Stimulated activated CD8-positive, alpha-beta memory T cell treated with anti-CD3 and anti-CD28 coated beads, Interleukin-2, amount 100 ng/mL, for 48 hours (primary cell): ENCODE measurements at places on chromosomes 5 and 9.

GRCh38 chr5:5221724-5222123 is 81.6 kb downstream of the ADAMTS16 start:
- DNase-seq = no peak

GRCh38 chr5:44835693-44836092 is 26.9 kb downstream of the MRPS30 start:
- no peak for DNase-seq

DNA sequence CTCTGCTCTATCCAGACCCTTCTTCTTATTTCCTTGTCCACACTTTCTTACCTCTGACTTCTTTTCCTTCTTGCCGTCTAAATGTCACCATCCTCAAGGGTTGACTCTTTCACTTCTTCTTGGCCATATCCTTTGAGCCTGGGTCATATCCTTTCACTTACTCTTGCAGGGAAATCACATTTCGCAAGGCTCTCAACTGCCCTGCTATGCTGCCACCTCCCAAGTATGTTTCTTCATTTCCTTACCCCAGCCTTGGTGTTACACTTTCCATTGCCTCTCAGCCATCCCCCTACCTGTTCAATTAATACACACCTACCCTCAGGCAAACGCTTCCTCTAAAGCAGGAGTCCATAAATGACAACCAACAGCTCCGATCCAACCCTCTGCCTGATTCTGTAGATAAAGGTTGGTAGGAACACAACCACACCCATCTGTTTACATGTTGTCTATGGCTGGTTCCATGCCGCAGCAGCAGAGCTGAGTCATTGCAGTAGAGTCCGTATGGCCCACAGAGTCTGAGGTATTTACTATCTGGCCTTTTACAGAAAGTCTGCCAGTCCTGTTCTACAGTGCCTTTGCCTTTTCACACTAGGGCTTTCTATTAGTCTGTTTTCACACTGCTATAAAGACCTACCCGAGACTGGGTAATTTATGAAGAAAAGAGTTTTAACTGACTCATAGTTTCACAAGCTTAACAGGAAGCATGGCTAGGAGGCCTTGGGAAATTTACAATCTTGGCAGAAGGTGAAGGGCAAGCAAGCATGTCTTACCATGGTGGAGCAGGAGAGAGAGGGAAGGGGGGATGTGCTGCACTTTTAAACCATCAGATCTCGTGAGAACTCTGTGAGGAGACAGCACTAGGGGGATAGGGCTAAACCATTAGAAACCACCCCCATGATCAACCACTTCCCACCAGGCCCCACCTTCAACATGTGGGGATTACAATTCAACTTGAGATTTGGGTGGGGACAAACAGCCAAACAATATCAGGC is 97.9 kb downstream of the SV2C start:
- DNase-seq = no peak

DNA sequence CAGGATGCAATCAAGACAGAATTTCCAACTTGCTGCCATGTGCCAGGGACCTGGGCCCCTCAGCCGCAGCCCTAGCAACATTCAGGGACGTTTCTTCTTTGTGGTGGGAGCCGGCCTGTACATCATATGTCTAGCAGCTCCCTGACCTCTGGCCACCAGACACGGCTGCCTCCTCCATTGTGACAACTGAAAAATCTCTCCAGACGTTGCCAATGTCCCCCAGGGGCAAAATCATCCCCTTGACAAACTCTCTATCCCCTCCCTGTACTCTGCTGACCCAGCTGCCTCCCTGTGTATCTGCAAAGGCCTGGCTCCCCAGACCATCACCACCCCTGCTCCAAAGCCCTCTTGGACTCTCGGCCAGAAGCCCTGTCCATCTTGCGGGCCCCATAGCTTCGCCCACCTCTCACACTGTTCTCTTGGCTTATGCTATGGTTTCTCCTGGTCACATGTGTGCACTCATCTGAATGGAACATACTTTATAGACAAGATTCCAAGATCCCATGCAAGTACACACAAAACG is 40.8 kb downstream of the BICD2 start:
- no peak for DNase-seq

- no peak for DNase-seq
Observed at GRCh38 chr9:125911861-125912644, 164.9 kb downstream of the PBX3 start.

GRCh38 chr5:134071614-134072207 is 42.8 kb upstream of the TCF7 start:
- peak; percentile 16 for DNase-seq

- DNase-seq = no peak
Observed at GRCh38 chr5:654071-654778, 38.9 kb downstream of the TPPP start.

GRCh38 chr5:130234816-130235215 is 330.6 kb downstream of the CHSY3 start:
- no peak for DNase-seq

GRCh38 chr9:135791431-135792267 is 89.7 kb downstream of the KCNT1 start:
- no peak for DNase-seq

DNA sequence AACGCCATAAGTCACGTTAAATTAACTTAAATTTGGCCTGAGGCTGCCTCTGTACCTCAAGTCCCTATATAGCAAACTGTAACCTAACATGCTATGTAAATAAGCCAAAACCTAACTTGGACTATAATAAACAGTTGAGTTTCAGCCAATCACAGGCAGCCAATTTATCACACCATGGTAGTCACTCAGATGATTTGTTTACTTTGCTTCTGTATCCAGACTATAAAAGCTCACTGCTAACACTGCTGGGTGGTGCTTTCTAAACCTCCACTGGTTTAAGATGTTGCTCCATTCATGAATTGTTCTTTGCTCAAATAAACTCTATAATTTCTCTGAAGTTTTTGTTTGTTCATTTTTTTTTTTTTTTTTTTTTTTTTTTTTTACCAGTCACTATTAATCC is 62.8 kb downstream of the TRPM3 start:
- no peak for DNase-seq

- DNase-seq = no peak
Observed at GRCh38 chr9:129463477-129463876, 157.4 kb downstream of the C9orf50 start.

DNA sequence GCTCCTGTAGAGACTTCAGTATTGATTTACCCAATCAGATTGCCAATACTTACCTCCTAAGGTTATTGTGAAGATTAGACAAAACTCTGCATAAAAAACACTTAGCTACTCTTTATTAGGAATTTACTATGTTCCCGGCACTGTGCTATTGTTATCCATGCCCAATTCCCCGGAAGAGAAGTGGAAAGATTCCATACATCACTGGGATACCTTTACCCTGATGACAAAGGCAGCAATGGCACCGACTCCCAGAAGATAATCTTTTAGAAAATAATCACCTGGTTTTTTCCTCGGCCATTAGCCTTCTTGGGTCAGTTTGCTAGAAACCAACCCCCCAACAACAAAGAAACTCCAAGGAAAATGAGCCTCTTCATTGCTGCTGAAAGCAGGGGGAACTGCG is 226.0 kb downstream of the SNX18 start:
- no peak for DNase-seq

GRCh38 chr5:138961221-138961620 is 86.1 kb upstream of the LRRTM2 start:
- no peak for DNase-seq

- DNase-seq = no peak
Observed at GRCh38 chr9:136618580-136619547, 43.9 kb upstream of the EGFL7 start.

DNA sequence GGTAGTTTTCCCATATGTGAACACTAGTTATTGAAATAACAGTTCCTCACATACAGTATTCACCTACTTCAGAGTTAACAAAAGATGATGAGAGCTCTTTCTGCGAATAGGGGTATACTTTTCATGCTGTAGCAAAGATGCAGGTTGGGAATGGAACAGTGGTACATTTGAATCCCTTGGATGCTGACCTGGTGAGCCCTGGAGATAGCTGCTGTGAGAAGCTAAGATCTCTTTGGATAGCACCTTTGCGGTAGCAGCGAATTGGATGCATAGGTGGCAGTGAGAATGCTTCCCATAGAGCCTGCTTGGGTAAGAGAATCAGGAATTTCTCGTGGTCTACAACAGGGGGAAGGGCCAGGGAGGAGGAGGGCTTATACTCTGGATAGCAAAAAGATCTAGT is 61.2 kb downstream of the NUP214 start:
- no peak for DNase-seq

- no peak for DNase-seq
Observed at GRCh38 chr5:50759526-50760270, 93.3 kb downstream of the PARP8 start.

GRCh38 chr5:20572614-20573013 is 584.6 kb upstream of the CDH18 start:
- no peak for DNase-seq

DNA sequence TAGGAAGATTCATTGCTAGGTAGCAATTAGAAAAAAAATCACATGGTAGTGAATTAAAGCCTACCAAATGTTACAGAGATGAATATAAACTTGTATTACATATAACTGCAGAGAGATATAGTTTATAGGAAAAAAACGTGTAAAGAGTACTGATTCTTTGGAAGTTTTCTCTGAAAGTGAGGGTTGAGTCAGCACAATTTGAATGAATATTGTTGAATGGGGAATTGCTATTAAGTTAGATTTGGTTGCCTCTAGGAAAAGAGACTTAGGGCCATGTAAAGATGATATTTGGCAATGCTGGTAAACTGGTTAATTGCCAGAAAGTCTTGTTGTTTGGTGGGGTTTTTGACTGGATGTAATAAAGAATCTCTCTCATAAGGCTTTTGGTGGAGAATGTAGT is 37.2 kb upstream of the TAL2 start:
- DNase-seq = no peak

GRCh38 chr5:158435161-158435616 is 576.2 kb upstream of the CLINT1 start:
- no peak for DNase-seq

DNA sequence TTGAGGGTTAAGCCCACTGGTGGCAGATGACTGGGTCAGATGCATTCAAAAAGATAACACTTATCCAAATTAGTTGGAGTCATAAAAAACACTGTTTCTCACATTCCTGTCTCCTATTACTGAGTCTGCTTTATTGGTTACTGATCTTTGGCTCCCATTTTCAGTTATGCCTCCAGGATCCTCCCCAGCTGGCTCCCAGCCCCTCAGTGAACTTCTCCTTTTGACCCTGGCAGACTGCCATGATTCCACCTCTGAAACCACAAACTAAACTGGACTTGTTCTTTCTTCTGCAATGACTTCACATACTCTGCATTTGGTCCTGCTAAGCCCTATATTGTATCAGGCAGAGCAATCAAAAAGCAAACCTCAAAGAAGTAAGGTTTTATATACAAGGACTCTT is 860.8 kb upstream of the DMAC1 start:
- no peak for DNase-seq

DNA sequence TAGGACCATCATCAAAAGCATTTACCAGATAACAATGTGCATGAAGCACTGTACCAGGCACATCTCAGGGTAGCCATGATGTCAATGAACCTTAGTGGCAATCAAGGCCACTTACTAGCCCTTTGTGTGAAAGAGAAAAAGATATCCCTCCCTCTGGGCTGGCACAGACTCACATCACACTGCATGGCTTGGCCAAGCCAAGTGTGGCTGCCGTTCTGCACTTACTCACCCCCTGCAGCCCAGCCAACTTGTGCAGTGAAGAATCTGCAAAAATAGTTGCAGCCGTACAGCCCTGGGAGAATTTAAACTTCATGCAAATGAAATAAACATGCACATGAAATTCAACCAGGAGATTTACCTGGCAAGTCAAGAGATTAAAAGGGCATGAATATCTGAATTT is 333.5 kb downstream of the DEPDC1B start:
- no peak for DNase-seq

DNA sequence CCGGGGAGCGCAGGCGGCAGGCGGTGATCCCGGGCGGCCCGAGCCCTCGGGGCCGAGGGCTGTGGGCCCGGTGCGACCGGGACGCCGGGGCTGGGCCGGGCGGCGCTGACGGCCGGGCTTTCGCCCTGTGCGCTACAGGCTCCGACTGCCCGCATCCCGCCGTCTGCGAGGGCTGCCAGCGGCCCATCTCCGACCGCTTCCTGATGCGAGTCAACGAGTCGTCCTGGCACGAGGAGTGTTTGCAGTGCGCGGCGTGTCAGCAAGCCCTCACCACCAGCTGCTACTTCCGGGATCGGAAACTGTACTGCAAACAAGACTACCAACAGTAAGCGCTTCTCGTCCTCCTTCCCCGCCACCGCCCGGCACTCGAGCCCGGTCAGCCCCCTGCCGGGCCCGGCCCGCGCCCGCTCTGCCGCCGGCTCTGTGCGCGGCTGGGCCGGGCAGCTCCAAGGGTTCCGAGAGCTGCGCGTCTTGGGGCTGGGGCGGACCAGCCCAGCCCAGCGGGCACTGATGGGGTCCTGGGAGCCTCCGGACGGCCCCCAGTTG is 1.6 kb downstream of the LMX1B start:
- no peak for DNase-seq

- no peak for DNase-seq
Observed at GRCh38 chr5:68424799-68425537, 209.4 kb downstream of the PIK3R1 start.

DNA sequence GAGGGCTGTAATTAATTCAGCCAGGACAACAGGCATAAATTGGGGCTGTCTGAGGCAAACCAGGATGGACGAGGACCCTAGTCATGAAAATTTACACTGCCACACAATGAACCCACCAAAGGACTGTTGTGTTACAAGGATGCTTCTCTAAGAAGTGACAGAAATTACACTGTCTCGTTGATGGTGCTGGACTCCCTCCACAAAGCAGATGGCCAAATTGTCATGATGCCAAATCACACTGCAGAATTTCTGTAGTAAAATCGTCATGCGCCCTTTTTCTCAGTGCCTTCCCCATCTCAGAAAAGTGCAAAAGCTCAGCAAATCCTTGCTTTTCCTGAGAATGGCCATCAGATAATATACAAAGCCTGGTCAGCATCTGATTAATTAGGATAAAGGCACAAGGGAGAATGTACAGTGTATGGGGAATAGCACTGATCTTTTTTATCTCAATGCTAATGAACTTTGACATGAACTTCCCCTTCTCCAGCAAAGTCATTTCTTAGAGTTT is 545.8 kb downstream of the CSNK1G3 start:
- no peak for DNase-seq

DNA sequence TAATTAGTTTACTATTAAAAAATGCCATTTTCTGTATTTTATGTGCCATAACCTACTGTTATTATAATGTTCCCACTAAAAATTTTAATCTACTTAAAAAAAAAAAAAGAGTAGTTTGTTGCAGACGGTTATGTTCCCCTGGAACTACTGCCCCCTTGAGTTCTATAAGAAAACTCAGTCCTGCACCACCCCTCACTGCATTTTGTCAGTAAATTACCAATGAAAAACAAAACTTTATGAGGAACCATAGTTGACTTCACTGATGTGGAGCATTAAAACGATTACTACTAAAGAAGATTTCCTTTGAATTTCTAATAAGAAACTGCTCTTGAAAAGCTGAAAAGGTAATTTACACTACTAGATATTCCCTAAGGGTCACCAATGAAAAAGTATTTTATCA is 288.7 kb downstream of the FBXL17 start:
- DNase-seq = no peak
